ENCODE measurements at places on chromosomes 2 and 18.

DNA sequence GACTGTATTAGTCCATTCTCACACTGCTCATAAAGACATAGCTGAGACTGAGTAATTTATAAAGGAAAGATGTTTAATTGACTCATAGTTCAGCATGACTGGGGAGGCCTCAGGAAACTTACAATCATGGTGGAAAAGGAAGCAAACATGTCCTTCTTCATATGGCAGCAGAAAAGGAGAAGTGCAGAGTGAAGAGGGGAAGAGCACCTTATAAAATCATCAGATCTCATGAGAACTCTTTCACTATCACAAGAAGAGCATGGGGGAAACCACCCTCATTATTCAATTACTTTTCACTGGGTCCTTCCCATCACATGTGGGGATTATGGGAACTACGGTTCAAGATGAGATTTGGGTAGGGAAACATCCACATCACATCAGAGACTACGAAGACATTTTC, 43.0 kb upstream of the CAVIN2 start:
- DNase-seq, result no peak

DNA sequence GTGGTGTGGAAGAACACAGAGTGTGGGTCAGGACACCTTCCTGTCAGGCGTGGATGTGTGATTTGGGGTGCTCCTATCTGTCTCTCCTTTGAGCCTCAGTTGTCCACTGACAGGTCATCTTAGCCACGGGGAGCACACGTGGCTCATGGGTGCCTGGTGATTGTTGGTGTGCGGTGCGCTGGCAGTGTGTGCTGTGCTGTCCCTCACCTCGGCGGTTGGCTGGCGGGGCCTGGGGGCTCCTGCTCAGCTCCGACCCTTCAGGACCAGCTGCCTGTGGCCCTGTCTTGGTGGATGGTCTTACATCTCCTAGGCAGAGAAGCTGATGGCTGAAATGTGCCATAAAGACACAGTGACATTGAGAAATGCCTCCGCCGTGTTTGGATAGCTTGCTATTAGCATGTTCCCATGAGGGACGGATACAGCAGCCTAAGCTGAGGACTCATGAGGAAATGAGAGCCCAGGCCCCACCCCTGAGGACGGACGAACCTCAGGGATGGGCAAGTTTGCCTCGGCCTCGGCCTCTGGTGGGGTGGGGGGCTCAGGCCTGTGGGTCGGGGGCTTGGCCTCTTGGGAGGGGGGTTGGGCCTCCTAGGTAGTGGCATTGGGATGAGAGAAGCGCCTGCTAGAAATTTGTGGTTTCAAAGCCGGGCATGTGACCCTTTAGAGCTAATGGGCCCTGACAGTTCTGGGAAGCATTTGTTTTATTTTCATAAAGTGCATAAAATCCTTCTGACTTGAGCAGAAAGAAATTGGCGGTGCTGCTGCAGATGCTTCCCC, 20.3 kb upstream of the ASB1 start:
- no peak for DNase-seq

- DNase-seq, result no peak
Measured at GRCh38 chr2:30250421-30250820, 19.1 kb downstream of the LBH start.

- DNase-seq, result no peak
Measured at GRCh38 chr2:241020201-241020600, 21.8 kb downstream of the SNED1 start.

GRCh38 chr2:9211496-9211895, 4.9 kb downstream of the ASAP2 start:
- DNase-seq, result no peak

GRCh38 chr2:145760781-145761649, 1241.1 kb upstream of the ZEB2 start:
- no peak for DNase-seq

- DNase-seq, result no peak
Measured at GRCh38 chr18:12882453-12883371, 1.3 kb downstream of the PTPN2 start.

DNA sequence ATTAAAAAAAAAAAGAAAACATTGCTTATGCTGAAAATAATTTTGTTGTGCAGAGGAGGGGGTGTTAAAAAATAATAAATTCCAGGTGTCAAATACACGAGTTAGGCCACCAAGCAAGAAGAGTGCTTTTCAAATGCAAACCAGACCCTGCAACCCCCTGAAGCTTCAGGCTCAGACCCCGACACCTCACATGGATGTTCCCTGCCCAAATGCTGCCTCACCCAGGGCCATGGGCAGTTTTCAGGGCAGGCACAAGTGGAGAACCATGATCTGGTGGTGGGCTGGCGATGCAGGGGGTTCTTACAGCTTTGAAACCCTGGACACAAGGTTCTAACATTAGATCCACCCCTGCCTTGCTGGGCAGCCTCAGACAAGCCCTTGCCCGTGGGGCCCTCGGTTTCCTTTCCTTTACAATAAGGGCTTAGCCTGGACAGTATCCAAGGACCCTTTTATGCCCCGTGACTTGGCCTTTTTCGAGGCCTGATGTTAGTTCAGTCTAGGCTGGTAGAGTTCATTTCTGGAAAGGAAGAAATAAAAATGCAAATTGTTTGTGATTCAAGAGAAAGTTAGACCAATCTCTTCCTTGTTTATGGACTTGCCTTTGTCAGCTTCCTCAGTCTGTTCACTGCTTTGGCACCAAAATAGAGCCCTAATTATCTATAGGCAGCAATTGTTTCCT, 168.7 kb downstream of the DDX1 start:
- no peak for DNase-seq

DNA sequence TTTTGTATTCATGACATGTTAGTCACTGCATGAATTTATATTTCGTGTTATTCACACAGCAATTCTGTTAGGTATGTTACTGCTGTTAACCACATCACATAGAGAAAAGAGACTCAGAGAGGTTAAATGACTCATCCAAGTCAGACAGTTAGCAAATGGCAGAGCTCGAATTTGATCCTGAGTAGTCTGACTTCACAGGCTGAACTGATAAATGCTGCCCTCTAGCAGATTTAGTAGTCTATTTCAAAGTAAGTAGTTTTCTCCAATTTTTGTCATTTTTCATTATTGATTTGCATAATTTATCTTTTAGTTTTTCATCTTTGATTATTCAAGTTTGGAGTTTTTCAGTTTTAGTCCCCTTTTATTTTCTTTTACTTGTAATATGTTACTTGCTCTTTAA, 58.3 kb downstream of the WDR7 start:
- no peak for DNase-seq

DNA sequence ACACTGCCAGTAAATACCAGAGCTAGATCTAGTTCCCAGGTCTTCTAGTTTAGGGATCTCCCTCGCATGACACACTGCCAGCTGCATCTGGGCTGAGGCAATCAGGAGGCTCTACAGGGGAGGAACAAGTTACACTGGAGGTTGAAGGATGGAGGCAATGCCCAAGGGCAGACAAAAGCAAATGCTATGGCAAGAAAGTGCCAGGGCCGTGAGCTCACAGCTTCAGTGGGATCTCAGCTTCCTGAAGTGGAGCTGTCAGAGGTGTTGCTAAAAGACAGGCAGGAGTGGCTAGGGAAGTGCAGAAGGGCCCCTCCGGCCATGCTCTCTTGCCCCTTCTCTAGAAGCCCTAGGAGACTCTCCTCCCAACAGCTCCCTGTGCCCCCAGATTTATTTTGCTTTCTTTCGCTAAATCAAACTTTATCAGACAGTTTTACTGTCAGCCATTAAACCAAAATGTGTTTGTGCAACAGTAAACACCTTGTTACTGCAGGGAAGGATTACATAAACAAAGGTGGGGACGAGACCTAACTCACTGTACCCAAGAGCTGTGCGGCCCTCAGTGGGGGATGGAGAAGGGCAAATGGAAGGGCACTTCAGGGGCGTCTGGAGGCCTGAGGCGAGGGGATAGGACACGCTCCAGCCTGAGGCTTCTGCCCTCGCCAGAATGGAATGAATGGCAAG, 39.4 kb upstream of the PKDCC start:
- DNase-seq, result no peak
